Right kidney (tissue), 9 donors: ENCODE measurements at places on chromosomes 1 and 21.

DNA sequence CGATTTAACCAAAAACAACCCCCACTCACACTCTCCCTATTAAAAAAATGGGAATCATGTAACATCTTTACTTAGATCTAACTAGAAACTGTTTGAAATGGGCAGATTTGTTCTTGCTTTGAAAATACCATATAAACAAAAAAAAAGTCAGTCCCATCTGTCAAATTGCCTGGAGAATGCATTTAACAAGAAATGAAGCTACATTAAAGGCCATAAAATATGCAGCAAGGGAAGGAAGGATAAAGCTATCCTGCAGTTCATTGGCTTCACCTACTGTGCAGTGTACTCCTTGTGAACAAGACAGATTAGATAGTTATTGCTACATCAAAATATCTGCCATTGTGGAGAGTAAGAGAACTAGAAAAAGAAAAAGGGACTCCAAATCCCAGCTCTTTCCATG is 160.5 kb downstream of the LRRC7 start:
- no peak for DNase-seq

DNA sequence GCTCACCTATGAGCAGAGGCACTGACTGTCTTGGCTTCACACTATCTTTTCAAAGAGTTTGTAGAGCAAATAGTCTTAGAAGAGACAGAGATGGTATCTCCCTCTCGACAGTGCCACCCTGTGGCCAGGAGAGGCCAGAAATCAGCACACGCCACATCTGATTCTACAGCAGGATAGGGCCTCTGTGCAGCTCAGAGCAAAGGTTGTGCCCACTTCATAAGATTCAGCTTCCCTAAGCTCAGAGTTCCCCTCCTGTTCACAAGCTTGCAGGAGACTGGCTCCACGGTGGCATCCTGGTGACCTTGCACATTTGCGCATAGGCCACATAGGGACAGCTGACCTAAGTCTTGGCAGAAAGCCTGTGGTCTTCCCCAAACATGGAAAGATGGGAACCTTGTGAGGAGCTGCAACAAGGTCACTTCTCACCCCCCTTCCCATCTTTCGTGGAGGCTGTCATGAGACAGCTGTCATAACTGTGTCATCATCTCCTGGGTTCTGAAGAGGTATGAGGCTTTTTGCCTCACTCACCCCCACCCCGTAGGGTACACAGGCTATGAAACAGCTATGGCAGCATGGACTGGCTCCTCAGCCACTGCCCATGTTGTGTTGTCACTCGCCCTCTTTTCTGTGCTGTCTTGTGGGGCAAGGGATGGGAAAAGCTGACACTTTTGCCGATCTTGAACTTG is 3.0 kb downstream of the ITLN2 start:
- DNase-seq, result peak; percentile 35

DNA sequence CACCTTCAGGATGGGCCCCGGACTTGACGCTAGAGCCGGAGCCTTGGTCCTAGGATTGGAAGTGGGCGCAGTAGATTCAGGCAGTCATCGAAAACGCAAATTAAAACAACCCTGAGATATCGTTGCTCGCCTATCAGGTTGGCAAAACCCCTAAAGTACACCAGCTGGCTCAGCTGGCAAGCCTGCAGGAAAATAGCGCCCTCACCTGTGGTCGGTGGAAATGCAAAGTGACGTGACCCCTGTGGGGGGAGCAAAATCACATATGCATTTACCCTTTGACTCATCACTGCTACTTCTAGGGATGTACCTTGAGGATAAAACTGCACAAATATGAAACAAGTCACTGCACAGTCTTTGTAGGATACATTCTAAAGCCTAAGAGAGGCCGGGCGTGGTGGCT is 170.3 kb upstream of the TMEM51 start:
- no peak for DNase-seq

GRCh38 chr1:5649795-5650194 is 342.4 kb downstream of the NPHP4 start:
- no peak for DNase-seq

GRCh38 chr1:64826991-64827390 is 82.1 kb downstream of the RAVER2 start:
- DNase-seq, result no peak

- no peak for DNase-seq
Observed at GRCh38 chr1:215084621-215085020, 2.1 kb downstream of the KCNK2 start.

GRCh38 chr1:193234530-193234929 is 48.1 kb upstream of the B3GALT2 start:
- no peak for DNase-seq

DNA sequence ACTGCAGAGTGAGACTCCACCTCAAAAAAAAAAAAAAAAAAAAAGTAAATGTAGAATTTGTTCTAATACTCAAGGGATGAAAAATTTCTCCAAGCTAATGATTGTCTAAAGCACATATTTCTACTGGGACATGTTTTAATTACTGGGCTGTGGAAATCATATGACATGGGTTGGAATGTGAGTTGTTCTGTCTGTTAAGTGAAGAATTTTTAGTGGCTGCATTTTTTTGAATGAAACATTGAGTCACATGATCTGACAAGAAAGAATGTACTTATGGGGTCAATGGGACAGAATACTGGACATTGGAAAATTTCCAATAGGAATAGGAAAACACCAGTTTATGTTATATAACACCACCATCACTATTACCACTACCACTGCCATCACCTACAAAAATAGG is 123.8 kb upstream of the IVNS1ABP start:
- DNase-seq, result no peak

- DNase-seq, result peak; percentile 89
Observed at GRCh38 chr1:12477936-12478611, 139.9 kb downstream of the DHRS3 start.

DNA sequence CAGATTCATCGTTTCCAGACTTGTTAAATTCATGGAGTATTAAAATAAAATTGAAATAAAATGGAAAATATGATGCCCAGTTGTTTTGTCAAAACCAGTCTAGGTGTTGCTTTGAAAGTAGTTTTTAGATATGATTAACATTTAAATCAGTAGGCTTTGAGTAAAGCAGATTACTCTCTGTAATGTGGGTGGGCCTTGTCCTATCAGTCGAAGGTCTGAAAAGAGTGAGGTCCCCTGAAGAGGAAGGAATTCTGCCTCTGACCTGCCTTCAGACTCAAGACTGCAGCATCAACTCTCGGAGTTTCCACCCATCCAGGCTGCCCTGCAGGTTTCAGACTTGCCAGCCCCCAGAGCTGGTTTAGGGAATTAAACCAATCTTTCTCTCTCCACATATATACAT is 36.2 kb downstream of the C21orf91 start:
- no peak for DNase-seq

DNA sequence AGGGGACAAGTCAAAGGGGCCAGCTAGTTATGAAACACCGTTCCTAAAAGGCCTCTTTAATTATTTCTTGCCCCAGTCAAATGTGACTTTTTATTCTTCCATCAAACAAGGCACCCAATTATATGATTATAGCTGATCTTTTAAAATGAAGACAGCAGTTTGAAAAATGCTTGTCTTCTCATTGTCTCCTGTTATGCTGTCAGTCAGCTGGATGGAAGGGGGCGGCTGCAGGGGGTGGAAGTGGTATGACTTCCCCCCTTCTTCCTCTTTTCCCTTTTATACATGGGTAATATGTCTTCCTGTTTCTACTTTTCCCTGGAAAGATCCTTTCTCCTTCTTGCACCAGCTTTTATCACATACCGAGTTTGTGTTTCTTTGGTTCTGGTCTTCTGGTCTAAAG is 25.8 kb upstream of the KCNA10 start:
- no peak for DNase-seq

- no peak for DNase-seq
Observed at GRCh38 chr1:35085421-35085820, 6.2 kb downstream of the ZMYM1 start.

DNA sequence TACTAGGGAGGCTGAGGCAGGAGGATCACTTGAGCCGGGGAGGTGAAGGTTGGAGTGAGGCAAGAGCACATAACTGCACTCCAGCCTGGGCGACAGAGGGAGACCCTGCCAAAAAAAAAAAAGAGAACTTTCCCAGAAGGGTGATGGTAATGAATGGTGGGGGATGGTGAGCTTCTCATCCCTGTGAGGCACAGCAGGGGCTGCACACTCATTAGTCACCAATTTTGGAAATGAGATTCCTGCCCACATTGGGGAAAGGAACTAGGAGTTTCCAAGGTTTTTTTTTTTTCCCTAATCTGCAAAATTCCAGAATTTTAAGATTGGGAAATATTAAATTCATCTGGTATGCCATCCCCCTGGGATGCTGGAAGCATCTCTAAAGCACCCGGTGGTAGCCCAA is 50.2 kb upstream of the SSBP3 start:
- no peak for DNase-seq

- no peak for DNase-seq
Observed at GRCh38 chr1:81174811-81175476, 625.8 kb upstream of the ADGRL2 start.

DNA sequence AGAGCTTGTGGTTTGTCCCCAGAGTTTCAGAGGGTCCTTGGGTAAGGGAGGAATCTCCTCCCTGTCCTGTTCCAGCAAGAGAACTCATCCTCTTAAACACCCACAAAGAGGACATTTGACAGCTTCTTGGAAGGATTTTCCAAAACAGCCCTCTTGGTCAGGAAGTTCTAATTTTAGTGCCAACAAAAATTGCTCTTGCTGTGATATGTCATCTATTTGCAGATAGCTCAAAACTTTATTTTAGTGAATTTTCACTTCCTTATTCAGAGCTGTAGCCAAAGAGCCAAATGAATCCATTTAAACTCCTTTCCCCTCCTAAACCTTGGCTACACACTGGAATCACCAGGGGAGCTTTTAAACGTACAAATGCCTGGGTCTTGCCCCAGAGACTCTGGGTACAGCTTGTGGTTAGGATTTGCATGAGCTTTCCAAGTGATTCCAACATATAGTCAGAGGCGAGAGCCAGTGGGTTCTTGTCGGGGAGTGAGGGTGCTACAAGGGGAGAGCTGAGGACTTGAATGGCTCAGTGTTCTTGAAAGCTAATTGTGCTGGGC is 11.8 kb upstream of the RASSF5 start:
- DNase-seq, result no peak

GRCh38 chr1:209774592-209774991 is 9.8 kb downstream of the C1orf74 start:
- no peak for DNase-seq

DNA sequence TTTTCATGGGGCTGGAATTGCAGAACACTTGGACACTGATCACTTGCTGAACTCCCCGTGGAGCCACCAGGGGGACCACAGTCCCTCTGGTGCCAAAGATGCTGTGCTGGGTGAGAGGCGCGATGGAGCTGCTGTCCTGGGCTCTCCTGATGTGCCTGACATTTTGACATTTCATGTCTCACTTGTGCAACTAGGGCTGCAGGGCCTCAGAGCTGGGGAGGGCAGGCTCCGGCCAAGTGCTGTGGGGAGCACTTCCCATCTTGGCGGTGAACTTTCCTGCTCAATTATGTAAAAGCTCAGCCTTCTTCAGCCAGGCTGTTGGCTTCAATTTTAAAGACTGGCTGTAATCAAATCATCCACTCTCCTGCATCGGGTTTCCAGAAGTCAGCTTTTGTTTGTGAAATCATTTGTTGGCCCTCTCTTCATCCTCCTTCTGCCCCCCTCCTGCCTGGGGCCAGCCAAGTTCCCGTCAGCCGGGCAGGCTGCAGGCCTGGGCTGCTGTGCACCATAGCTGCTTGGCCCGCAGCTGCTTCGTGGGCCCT is 36.8 kb downstream of the KCNAB2 start:
- DNase-seq, result no peak

- DNase-seq, result no peak
Observed at GRCh38 chr1:247286134-247286670, 30.3 kb downstream of the VN1R5 start.

GRCh38 chr1:209601809-209602657 is 18.5 kb downstream of the CAMK1G start:
- no peak for DNase-seq

GRCh38 chr1:60809204-60809980 is 273.0 kb upstream of the NFIA start:
- no peak for DNase-seq

DNA sequence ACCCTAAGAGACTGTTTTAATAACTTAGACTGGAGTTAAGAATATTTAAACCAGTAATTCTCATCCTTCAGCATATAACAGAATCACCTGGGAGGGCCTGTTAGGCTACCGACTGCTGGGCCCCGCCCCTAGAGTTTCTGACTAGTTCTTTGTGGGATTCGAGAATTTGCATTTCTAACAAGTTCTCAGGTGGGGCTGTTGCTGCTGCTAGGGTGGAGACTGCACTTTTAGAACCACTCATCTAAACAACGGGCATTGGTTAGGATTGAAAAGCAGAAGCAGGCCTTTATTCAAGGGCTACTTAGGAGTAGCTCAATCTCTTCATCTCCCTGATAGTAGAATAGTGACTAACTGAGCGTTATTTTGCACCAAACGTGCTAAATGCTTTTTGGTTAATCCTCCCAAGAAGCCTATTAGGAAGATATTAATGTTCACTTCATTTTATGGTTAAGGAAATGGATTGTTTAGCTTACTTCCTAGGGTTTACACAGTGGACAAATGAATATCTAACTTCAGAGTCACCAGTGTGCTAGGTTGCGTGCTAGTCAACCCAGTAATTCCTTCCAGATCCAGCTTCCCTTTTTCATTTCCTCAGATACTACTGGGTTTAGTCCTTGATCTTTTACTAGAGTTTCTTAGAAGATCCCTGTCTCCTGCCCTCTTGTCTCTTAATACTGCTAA is 31.1 kb upstream of the UAP1 start:
- no peak for DNase-seq

DNA sequence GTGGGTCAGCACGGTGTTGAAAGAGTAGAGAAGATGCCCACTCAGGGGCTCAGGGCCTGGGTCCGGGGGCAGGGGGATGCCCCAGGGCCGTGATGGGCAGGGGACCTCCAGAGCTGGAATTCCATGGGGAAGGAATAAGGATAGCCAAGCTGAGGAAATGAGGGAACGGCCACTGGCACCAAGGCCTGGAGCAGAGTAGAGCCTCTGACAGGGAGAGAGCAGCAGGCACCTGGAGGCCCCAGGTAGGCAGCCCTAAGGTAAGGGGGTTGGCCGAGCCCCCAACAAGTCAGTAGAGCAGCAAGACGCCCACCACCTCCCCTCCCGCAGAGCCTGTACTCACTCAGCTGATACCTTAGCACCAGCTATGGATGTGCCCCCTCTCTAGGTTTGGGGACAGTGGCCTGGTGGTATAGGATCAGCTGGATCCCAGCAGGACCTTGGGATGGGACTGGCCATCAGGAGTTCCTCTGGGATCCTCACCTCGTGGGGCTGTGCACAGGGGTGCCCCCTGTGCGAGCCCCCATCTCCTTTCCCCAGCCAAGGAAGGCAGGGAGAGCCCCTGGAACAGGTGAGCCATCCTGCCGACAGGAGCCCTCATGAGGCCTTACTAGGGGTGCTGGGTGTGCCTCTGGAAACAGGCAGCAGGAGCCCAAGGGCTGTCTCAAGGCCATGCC is 21.0 kb upstream of the ARF1 start:
- DNase-seq, result no peak

- DNase-seq, result no peak
Observed at GRCh38 chr1:226678251-226678650, 60.8 kb downstream of the ITPKB start.

GRCh38 chr1:203037509-203038190 is 11.4 kb downstream of the PPFIA4 start:
- DNase-seq, result no peak

- no peak for DNase-seq
Observed at GRCh38 chr1:35369922-35370671, 101.6 kb downstream of the ZMYM4 start.

- DNase-seq, result no peak
Observed at GRCh38 chr1:184791550-184791900, 36.9 kb upstream of the EDEM3 start.
